ENCODE measurements at places on chromosomes 16 and 17.

GRCh38 chr17:37551788-37552187 is 57.4 kb downstream of the SYNRG start:
- no peak for DNase-seq

DNA sequence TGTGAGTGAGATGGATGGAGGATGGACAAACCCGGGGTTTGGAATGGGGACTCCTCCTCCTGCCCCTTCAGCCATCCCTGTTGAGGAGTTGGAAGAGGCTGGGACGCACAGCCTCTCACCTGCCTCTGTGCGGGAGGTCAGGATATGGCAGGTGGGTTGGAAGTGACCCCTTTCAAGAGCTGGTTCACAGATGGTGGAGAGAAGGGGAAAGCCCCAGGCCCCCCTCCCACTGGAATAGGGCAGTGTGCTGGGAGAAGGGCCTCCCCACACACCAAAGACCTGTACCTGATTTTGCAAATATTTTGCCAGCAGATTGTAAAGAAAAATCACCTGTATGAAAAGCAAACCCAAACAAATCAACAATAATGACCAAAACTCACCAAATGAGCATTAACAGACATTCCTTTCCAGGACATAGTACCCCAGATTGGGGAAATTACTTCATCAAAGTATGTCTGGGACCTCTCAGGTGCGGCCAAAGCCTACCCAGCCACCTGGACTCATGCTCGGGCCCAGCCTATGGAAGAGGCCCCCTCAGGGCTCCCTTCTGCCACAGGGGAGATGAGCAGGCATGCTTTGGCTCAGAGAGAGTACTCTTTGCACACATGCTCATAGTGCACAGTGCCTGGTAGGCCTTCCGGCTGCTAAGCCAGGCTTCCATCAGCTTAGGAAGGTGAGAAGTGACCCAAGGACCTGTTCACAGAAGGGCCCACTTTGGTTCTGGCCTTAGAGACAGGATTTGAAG is 7.8 kb downstream of the SLC47A2 start:
- no peak for DNase-seq

DNA sequence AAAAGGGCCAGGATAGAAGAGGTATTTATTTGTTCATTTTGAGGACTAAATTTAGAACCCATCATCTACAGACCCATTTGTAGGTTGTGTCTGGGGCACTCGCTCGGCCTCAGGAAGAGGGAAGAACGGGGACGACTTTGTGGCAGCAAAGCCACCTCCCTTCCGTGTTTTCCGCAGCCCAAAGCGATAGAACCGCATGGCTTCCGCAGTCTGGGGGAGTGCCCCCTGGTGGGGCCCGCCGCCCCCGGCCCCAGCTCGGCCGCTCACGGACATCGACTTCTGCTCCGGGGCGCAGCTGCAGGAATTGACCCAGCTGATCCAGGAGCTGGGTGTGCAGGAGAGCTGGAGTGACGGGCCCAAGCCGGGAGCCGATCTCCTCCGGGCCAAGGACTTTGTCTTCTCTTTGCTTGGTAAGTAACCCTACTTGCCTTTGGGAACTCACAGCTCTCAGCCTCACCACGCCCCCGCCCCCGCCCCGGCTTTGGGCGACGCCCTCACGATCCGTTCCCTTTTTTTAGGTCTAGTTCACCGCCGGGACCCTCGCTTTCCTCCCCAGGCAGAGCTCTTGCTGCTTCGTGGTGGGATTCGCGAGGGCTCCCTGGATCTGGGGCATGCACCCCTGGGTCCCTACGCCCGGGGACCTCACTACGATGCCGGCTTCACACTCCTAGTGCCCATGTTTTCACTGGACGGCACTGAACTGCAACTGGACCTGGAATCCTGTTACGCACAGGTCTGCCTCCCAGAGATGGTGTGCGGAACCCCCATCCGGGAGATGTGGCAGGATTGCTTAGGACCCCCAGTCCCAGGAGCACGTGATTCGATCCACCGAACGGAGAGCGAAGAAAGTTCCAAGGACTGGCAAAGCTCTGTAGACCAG is 681 bp downstream of the TMEM102 start:
- DNase-seq, result peak; percentile 70

- DNase-seq, result peak; percentile 24
Observed at GRCh38 chr17:77233635-77234334, 93.0 kb downstream of the SEC14L1 start.

- DNase-seq, result no peak
Observed at GRCh38 chr17:58196610-58197009, 4.1 kb downstream of the EPX start.

GRCh38 chr16:77374384-77374783 is 60.5 kb downstream of the ADAMTS18 start:
- DNase-seq, result no peak

DNA sequence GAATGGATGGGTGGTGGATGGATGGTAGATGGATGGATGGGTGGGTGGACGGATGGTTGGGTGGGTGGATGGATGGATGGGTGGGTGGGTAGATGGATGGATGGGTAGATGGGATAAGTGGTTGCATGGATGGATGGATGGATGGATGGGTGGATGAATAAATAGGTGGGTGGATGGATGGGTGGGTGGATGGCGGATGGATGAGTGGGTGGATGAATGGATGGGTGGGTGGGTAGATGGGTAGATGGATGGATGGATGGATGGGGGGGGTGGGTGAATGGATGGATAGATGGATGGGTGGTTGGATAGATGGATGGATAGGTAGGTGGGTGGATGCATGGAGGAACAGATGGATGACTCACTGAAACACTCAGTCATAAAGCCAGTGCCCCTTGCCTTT is 51.0 kb upstream of the FASN start:
- DNase-seq, result no peak

- DNase-seq, result no peak
Observed at GRCh38 chr17:4229627-4230541, 33.9 kb downstream of the ANKFY1 start.

Data from activated CD4-positive, alpha-beta T cell treated with anti-CD3 and anti-CD28 coated beads, Interleukin-2, amount 50 U/mL, for 48 hours (primary cell).